MG63 (cell line): ENCODE measurements at places on chromosomes 3 and 15. TPM values are rescaled to one million over a fixed set of nuclear protein-coding genes. Genes with fewer than 3 reads are reported as not detected.
A peak's percentile ranks its signal among the peaks of the same experiment; 100 is the strongest.

DNA sequence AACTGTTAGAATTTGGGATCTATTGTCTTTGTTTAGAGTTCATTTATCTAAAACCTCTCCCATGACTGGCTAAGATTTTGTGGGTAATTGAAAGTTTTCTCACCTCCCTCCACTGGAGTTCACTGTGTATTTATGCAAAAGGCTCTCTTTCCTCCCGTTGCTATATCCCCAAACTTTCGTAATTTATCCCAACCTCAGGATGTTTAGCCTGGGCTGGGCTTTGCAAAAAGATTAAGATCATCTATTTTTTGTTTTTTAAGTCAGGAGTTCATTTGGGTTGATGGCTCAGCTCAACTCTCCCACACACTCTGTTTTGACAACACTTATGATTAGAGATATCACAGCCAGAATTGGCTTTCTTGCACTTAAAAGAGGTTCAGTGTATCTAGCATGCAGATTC is 27.0 kb downstream of the SUCNR1 start:
- no peak for DNase-seq

GRCh38 chr3:47613722-47614121 is 35.1 kb upstream of the CSPG5 start:
- DNase-seq = no peak

PRTG gene
- 0.42 and 2.9 TPM in 2 replicates for total RNA-seq

DNA sequence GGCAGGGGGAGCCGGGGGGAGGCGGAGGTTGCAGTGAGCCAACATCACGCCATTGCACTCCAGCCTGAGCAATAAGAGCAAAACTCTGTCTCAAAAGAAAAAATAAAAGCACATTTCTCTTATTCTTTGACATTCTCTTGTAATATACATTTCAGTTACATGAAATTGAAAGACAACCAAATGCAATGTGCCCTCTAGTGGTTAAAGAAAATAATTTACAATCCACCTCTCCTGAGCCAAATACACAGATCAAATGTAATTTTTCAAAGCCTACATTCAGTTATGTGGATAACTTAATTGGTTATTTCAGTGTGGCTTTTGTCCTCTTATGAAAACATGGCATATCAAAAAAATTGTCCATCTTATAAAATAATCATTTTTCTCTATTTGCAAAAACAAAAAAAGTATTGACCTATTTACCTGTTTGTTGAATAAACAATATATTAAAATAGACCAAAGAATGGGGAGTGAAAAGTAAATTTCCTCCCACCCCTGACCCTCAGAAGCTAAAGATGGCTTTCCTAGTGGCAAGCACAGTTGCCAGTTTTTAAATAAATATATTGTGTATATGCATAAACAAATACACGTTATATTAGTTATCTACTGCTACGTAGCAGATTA is 14.2 kb upstream of the U2SURP start:
- no peak for DNase-seq

MTFMT gene
- 17.8 and 21.5 TPM in 2 replicates for total RNA-seq

DNA sequence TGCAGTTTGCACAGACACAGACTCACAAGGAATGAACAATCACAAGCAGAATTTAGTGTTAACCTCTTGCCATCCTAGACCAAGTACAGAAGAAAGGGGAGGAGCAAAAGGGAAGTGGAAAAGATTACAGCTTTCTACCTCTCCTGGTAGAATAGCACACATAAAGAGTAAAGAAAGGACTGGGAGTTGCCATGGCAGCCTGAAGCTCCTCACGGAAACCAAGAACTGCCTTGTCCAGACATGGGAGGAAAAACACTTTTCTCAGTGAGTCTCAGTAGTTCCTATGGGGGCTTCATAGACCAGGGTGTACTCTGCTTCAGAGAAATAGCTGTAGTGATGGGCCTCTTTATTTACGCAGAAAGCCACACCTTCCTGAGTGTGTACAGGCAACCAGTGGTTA is 114.7 kb upstream of the GAP43 start:
- DNase-seq = no peak

RASGRP1 gene
- not detected in 2 replicates for total RNA-seq

DNA sequence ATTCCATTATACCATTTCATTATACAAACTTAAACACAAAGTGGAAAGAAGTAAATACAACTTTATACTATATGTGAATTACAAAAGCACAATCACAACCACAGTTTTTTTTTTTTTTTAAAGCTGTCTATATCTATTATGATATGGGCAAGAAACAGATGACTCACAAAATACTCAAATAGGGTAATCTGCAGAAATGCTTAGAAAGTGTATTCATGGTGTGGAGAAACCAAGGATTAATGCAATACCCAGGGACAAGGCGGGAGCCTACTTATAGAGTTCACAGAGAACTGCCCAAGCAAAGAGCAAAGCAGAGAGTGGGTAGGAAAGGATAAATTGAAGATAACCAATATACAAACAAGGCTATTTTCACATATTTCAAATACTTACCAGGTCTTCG is 332.0 kb downstream of the FHIT start:
- no peak for DNase-seq

DNA sequence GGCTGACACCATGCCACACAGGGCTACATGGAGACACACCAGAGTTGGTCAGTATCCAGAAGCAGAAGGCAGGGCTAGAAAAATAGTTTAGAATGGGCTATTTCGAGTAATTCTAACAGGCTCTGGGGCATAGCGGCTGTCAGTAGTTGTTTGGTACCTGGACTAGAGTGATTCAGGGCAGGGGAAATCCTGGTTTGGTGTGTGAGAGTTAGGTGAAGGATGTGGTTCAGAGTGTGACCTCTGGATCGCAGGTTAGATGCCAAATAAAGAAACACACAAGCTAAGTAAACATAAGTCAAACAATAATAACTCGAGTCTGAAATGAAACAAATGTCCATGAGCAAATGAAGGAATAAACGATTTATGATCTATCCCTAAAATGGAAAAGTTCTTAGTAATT is 31.5 kb downstream of the CNTN3 start:
- no peak for DNase-seq

DNA sequence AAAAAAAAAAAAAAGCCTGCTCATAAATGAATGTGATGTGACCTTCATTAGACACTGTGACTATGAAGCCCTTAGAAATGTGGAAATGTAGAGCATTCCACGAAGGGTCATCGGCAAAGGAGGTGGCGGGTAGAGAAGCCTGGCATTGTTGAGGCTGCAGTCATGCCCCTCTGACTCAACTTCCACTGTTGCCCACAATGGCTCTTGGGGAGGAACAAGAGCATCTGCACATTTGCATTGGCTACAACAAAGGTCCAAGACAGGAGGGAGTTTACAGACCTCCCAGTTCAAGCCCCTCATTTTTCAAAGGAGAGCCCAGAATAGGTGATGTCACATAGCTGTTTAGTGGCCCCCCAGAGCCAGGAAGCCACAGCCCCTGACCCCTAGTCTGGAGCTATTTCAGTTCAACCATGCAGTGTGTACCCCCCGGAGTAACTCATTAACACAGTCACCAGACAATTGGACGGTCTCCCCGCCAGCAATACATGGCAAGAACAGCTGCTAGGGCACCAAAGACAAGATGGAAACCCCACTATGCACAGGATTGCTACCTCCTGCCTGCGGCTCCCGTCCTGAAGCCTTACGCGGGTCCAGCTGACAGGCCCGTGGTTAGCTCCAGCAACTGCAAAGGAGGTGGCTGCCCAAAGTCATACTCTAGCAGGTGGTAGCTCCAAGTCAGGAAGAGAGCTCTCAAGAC is 56.2 kb downstream of the SH3BP5 start:
- DNase-seq = no peak

- no peak for DNase-seq
Observed at GRCh38 chr3:72763751-72764440, 84.3 kb downstream of the SHQ1 start.

DNA sequence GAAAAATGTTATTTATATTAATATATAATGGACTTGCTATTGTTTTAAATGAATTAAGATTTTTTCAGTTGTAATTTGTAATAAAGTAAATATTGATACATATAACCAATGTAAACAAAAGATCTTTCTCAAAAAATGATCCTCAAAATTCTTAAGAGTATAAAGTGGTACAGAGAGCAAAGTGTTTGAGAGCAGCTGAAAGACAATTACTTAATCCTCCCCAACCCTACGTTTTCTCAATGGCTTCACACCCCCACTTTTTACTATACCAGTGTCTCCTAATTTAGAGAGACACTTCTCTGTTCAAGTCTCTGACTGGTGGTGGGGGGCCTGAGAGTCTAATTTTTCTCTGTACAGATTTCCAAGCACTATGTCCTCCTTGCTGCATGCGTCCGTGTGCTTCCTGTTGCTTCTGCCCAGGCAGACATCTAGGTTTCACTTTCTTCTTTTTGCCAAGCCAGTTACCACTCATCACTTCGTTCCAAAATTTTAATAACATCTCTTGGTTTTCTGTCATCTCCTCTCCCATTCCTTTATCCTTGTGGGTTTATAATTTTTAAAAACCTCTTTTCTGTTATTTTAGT is 276.3 kb upstream of the DNAJC19 start:
- DNase-seq = peak; percentile 13

GPR62 gene
- not detected in 2 replicates for total RNA-seq

DNA sequence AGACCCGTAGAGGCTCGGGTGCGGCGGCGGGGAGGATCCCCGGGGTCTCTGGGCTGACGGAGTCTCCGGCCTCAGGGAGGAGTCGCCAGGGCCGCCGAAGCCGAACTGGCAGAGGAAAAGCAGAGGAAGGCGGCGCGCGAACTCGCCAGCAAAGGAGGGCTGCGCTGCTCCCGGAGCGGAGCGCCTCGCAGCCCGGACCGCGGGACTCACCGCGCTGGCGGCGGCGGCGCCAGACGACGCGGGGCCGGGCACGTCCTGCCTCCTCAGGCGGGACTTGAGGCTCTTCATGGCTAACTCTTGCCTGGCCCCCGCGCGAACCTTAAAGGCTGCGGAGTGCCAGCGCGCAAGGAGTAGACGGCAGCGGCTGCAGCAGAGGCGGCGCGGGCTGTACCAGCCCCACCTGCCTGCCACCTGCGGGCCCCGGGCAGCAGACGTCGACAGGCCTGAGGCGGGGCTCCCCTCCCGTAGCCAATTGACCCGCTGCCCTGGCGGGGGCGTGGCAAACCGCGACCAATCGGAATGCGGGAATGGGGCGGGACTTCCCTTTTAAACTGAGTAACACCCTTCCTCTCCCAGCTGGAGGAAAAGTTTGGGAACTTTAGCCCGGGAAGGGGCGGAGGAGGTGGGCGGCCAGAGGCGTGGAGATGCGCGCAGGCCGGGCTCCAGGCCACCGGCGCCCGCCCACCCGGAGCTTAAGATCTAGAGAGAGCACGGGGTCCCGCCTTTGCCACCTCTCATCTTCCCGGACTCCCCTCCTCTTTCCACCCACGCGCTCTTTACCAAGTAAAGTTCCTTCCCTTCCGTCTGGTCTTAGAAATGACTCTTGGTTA is at the start of gene UACA:
Gene UACA (minus strand): TSS at position 439 of the 830 bp plus-strand sequence. CDS start 151 bp downstream, at position 288.
- DNase-seq = peak; percentile 96

GRCh38 chr3:127723011-127723567 is 50.3 kb downstream of the ABTB1 start:
- DNase-seq = no peak

DNA sequence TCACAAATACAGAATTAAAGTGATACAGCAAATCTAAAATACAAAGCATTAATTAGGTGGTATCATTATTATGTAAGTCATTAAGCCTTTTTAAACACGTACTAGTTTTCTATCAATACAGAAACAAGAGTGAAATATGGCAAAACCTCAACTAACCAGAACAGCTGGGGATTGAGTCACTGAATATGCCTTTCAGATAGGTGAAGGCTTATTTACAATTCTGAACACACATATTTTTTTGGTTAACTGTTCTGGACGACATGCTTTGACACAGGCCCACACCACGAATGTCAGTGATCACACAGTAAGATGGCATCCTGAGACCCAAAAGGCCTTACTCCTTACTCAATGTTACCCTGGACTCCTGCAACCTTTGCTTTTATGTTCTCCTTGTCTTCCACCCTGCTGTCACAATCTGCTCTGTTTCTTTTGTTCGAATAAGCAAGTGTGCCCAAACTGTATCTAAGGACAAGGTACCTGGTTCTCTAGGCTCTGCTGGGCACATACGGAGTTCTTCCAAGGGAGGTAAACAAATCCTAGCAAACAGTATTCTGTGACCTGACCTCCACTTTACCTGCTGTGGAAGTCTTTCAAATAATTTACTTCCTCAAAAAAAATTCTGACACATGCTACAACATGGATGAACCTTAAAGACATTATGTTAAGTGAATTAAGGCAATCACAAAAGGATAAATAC is 7.0 kb downstream of the SFMBT1 start:
- DNase-seq = no peak

- peak; percentile 68 for DNase-seq
Observed at GRCh38 chr3:174949523-174949922, 90.4 kb downstream of the NAALADL2 start.

- no peak for DNase-seq
Observed at GRCh38 chr15:92664178-92664900, 8.8 kb upstream of the FAM174B start.

IQCH gene
- total RNA-seq = 2.2 and 3.5 TPM in 2 replicates

GRCh38 chr15:72358650-72359171 is 17.1 kb downstream of the HEXA start:
- peak; percentile 90 for DNase-seq

GRCh38 chr15:58026051-58026450 is 39.5 kb downstream of the ALDH1A2 start:
- DNase-seq = no peak
